ENCODE measurements at places on chromosomes 6 and 20.

- no peak for DNase-seq
Observed at GRCh38 chr20:19407736-19408135, 195.3 kb downstream of the SLC24A3 start.

DNA sequence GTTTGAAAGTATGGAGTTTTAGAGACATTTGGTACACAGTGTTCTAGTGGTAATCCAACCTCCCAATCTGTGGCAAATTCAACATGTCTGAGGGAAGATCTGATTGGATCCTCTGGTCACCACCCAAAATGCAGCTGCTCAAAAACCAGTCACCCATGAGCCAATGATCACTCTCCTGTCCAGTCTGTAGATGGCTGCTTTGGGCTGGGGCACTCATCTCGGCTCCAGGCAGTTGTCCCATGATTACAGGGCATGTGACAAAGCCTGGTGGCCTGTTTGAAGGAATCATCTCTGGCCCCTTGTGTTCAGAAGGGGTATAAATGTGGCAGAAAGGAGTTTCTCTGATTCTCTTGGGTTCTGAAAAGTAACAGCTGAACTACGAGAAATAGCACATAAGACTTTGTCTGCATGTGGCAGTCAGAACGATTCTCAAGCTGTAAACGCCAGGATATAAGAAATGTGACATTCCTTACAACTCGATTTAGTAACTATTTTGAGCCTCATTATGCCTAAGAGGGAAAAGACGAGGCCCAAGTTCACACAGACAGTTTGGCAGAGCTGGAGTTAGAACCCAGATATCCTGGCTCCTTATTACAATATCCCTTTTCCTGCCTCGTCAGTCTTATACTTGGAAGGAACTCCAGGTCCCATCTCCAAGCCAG is 3.9 kb upstream of the C20orf202 start:
- DNase-seq = no peak

- DNase-seq = no peak
Observed at GRCh38 chr6:9628819-9629218, 786.1 kb downstream of the TFAP2A start.

DNA sequence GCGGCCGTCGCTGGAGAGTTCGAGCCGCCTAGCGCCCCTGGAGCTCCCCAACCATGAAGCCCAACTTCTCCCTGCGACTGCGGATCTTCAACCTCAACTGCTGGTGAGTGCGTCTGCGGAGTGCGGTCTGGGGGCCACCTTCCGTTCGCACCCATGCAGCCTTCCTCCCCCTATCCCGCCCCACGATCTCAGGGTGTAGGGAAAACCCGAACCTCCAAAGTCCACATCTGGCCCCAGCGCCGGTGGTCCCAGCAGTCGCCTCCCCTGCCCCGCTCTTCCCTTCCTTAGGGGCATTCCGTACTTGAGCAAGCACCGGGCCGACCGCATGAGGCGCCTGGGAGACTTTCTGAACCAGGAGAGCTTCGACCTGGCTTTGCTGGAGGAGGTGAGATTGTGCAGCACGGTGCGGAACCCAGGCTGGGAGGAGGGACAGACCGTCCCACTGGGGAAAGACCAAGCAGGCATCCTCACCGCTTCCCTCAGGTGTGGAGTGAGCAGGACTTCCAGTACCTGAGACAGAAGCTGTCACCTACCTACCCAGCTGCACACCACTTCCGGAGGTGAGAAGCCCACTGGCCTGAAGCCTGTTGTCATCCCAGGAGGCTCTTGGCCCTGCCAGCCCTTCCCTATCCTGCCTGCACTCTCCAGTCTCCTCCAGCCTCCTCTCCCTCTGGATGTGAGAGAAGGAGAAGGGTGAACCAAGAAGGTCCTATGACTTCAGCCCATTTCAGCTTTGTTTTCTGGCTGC is 719 bp downstream of the SMPD2 start:
- no peak for DNase-seq
